GM18507 (cell line): ENCODE measurements at places on chromosomes 7 and 10.
A peak's percentile ranks its signal among the peaks of the same experiment; 100 is the strongest.

GRCh38 chr7:158811461-158811860, 17.8 kb downstream of the ESYT2 start:
- no peak for DNase-seq

DNA sequence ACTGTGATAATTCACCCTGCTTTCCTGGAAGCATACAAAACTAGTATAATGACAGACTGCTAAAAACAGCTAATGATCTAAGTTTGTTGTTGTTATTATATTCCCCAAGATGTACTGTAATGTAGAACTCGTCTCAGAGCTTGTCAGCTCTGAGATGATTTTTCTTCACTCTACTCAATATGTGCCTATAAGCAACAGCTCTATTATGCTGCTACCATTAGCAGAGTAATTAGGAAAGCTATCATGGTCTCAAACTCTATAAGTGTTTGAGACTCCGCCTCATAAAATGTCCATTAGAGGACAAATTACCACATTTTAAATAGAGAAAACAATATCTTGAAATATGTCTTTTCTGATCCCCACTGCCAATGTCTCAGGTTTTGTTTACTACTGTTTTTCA, 476.5 kb upstream of the PCDH15 start:
- DNase-seq, result no peak

DNA sequence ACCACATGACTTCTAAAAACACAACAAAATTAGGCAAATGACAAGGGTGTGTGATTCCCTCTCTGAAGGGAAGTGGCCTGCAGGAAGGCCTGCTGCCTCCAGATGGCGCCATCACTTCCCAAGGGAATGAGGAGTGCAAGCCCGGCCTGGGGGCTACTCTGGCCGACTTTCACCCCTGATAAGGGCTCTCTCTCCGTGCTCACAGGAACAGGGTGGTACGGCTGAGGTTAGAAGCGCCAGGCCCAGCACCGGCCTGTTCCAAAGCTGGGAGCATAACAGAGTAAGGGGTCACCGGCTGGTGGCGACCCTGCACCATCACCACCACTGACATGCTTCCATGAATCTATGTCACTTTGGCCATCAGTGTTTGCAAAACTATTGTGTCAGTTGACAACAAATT, 13.1 kb downstream of the RBP3 start:
- DNase-seq, result no peak

DNA sequence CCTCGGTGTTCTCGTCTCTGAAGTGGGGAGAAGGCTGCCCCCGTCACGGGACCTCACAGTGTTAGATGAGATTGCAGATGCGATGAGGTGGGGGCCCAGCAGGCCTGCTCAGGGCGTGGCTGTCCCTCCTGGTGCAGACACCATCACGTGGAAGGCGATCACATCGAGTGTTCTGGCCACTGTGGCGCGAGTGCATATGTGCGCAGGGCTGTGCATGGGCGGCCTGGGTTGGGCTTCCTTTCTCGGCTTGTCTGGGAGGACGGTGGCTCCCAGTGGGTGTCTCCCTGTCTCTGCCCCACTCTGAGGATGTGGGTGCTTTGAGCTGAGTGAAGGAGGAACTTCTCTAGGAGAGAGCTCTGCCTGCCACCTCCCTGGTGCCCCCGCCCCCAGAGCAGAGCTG, 83.1 kb downstream of the LHPP start:
- no peak for DNase-seq

DNA sequence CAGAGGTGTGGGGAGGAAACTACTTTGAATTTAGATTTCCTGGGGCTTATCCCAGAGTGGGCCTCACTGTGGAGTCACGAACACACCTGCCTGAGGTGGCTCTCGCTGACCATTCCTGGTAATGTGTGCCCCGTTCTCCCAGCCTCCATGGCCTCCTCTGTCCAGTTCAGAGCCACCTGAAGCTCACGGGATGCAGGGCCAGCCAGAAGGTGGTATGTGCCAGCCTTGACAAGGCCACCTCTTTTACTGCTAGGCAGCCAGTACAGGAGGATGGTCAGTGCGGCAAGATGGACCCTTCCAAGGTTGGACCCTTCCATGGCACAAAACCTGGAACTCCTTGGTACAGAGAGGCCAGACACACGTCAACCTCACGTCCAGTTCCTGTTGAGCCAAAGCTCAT, 210.3 kb downstream of the DNAJB6 start:
- DNase-seq, result no peak

DNA sequence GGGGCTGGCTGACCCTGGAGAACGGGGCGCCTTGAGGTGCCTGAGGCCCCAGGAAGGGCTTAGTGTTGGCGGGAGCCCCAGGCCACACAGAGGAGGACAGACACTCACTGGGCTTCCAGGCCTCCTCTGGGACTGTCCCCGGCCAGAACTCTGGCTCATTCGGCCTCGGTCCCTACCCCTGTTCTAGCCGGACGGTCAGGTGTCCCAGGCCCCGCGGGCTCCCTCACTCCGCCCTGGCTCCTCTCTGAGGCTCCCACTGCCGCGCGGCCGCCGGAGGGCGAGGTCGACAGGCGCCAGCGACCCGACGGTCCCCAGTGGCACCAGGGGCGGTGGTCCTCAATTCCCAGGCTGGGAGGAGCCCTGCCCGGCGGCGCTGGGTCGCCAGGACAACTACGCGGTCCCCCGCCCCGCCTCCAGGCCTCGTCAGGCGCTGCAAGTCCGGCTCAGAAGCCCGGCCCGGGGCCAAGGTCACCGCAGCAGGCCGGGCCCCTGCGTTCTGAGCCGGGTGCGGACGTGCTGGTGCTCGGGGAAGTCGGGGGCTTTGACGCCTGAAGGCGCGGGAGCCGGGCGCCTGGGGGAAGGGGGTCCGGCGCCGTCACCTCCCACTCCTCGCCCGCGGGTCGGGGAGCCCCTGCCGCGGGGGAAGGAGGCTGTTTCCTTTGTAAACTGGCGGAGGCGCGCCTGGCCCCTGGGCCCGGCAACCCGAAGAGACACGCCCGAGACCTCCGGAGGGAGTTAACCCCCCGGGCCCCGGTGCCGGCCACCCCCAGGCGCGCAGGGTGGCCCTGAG, 1.1 kb upstream of the PWWP2B start:
- DNase-seq, result no peak

GRCh38 chr7:99379043-99379577, 4.6 kb downstream of the ARPC1B start:
- DNase-seq, result no peak

- DNase-seq, result no peak
Observed at GRCh38 chr7:27933671-27934565, 194.0 kb downstream of the TAX1BP1 start.

- no peak for DNase-seq
Observed at GRCh38 chr7:84529480-84530205, 335.1 kb upstream of the SEMA3A start.

GRCh38 chr7:90958647-90959046, 305.6 kb upstream of the FZD1 start:
- DNase-seq, result no peak

DNA sequence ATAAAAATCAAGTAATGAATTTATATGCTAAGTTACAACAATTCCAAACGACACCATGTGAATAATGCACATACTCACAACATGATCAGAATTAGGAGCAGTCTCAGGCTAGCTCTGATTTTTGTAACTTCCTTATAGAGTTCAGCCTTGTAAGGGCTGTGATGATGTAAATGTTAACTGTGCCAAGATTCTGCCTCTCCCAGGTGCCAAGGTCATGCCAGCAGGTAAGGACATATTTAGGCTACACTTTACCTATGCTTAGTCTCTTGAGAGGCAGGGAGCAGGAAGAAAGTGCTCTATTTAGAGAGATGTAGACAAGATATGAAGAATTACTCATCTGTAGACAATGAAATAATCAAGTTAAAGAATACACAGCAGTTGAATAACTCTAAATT, 53.6 kb upstream of the AGR3 start:
- no peak for DNase-seq

GRCh38 chr10:27743877-27744801, 1.5 kb downstream of the MKX start:
- no peak for DNase-seq

- no peak for DNase-seq
Observed at GRCh38 chr10:112579578-112579977, 132.6 kb downstream of the VTI1A start.

GRCh38 chr10:75034714-75035258, 76.7 kb upstream of the SAMD8 start:
- DNase-seq, result no peak

- no peak for DNase-seq
Observed at GRCh38 chr7:64881461-64882287, 21.4 kb upstream of the ZNF273 start.

DNA sequence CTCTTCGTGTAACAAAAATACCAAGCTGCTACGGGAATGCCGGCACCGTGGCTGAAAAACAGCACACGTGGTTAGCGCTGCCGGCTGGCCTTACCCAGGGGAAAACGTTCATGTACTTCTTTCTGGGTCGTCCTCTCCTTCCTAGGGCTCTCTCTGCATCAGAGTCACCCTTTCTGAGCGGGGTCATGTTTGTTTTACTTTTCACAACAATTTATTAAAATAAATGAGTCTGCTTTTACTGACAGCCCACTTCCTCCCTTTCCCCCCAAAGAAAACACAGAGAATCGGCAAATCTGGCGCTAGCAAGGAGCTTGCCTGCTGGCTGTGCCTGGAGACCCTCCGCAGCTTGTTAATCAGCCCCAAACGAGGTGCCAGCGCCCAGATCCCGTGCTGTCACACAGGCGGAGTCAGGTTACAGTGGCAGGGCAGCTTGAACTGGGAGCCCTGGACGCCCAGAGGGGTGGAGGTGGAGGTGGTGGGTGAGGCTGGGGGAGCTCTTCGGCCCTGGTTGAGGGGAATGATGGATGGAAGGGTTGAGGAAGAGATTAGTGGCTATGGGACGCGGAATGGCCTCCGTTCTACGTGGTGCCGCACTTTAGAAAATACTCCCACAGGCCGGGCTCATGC, 162.2 kb upstream of the TNS3 start:
- no peak for DNase-seq

- peak; percentile 17 for DNase-seq
Observed at GRCh38 chr7:48251766-48252165, 80.5 kb downstream of the ABCA13 start.

- DNase-seq, result no peak
Observed at GRCh38 chr10:34907743-34908430, 92.8 kb upstream of the PARD3 start.

DNA sequence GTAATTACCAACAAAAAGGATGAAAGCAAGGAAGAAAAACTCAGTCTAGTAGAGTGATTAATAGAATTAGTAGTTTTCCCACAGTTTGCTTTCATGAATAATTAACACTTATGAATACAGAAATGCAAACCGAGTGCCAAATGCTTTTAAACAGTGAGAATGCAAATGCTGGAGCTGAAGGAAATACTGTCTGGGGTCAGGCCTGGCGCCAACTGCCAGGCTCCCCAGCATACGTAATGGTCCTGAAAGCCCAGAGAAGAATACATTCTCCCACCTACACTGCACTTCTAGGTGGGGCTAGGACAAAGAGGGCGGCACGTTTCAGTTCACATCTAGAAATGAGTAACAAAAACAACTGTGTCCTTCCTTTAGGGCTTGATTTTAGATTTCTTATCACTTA, 30.0 kb downstream of the GLUD1 start:
- no peak for DNase-seq

GRCh38 chr10:12975266-12975665, 26.2 kb downstream of the CCDC3 start:
- no peak for DNase-seq

GRCh38 chr10:89256962-89257361, 5.4 kb upstream of the LIPA start:
- no peak for DNase-seq

GRCh38 chr10:21637795-21638194, 103.8 kb downstream of the MLLT10 start:
- DNase-seq, result no peak

DNA sequence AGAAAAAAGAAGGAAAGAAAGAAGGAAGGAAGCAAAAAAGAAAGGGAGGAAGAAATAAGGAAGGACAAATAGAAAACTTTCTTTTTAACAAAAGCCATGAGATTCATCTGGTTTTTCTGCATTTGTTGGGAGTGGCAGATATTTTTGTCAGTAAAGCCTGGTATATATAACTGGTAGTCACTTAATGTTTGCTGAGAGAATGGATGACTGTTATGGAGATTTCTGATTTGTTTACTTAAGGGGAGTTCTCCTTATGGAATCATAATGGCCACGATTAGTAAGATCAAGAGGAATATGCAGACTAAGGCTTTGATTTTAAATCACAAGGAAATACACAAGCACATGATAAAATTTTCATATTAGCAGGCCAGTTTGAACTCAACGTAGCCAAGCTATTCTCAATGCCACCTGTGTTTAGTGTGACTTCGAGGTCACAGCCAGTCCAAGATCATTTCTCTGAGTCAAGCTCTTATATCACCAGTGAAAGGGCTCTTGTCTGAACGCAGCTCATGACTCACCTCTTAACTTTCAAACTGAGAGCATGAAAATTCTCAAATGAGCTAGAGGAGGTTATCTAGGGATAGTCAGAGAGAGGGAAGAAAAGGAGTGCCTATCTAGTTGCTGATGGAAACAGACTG, 445.1 kb upstream of the ZMIZ1 start:
- no peak for DNase-seq

GRCh38 chr7:132206594-132206993, 369.7 kb downstream of the PLXNA4 start:
- no peak for DNase-seq

DNA sequence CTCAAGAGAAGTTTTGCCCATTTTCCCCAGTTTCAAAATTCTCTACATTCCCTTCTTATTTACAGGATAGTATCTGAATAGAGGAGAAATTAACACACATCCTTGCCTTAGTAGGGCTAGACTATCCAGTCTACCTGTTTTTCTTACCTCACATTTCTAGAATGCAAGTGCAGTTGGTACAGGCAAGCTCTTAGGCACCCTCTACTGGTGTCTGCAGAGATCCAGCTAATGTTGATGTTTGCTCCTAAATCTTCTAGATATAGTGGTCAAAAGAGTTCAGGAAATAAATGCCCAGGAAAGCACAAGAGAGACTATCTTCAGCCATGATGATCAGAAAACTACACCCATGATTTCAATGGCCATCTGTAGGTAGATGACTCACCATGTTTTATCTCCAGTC, 205.3 kb downstream of the HTR7 start:
- DNase-seq, result no peak

GRCh38 chr10:29256586-29256985, 32.3 kb upstream of the LYZL1 start:
- no peak for DNase-seq

DNA sequence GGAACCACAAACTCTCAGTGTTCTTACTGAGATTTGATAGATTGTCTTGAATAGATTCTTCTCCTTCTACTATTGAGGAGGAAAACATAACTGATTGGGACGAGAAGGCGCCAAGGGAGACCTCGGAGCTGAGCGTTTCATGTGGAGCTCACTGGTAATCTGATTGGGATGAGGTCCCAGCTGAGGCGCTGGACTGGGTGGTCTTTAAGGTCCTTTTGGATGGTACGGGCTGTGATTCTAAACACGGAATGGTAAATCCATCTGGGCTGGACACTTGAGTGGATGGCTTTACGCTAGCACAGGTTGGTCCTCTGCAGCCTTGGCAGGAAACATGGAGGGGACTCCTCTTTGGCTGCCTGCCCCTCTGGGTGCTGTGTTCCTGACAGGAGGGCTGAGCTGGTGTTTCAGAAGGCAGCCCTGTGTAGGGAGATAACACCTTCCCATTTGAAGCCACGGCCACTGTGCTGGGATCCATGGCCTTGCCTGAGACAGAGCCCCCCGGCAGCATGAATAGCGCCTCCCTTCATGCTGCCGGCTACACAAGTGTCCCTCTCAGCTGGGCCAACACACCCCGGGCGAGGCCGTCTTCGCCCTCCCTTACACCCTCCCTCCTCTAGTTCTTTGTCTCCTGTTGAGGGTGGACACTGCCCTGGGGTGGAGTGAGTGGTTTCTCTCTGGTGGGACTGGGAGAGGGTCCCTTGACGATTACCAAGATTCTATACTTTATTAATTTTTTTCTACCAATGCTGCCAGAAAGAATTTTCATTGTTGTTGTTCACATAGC, 203.2 kb upstream of the SHH start:
- no peak for DNase-seq

GRCh38 chr10:34581801-34582532, 233.1 kb downstream of the PARD3 start:
- DNase-seq, result no peak
